ENCODE measurements at places on chromosomes 7 and 10.

- DNase-seq = no peak
These were observed 4.7 kb upstream of the SPAG6 start for GRCh38 chr10:22340329-22341189.

- DNase-seq = peak; percentile 47
These were observed 9.9 kb downstream of the ZNF511 start for GRCh38 chr10:133318494-133319127.

DNA sequence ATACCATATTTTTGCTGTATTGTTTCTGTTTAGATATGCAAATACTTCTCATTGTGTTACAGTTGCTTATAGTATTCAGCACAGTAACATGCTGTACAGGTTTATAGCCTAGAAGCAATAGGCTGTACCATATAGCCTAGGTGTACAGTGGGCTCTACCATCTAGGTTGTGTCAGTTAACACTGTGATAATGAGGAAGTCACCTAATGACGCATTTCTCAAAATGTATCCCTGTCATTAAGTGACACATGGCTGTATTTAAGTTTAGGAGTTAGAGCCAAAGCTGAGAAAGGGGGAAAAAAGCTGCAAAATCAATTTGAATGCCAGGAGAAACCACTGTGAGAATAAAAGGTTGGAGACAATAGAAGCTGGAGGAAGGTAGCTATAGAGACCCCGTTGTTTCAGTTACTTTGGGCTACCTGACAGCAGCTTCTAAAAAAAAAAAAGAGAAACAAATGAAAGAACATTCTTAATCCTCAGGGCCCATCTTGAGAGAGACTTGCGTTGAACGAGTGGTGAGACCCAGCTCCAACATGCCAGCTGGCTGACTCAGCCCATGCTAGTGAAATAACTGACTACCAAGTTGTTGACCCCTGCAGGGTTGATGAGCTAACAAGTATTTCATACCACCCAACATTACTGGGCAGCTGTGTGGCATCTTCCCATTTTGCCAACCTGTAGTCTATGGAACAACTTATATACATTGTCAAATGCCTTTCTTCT, 8.7 kb downstream of the STARD3NL start:
- DNase-seq = no peak

GRCh38 chr7:94933256-94933990, 26.0 kb downstream of the PPP1R9A start:
- no peak for DNase-seq

DNA sequence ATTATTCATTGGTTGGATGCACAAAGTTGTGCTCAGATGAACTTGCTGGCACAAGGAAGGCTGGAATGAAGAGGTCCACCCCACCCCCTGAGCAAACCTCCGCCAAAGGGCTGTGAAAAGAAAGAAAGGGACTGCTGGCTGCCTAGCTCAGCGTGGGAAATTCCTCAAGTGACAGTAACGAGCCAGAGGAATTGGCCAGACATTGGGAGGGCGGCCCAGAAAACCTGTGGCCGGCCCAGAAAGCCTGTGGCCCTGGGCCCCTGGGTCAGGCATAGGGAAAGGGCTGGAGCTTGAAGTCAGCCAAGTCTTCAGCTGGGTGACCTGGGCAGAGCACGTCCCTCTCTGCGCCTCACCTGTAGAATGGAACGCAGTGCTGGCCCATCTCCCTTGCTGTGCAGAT, 30.6 kb upstream of the CTBP2 start:
- DNase-seq = no peak

GRCh38 chr7:70298780-70299471, 700.7 kb downstream of the AUTS2 start:
- DNase-seq = no peak

DNA sequence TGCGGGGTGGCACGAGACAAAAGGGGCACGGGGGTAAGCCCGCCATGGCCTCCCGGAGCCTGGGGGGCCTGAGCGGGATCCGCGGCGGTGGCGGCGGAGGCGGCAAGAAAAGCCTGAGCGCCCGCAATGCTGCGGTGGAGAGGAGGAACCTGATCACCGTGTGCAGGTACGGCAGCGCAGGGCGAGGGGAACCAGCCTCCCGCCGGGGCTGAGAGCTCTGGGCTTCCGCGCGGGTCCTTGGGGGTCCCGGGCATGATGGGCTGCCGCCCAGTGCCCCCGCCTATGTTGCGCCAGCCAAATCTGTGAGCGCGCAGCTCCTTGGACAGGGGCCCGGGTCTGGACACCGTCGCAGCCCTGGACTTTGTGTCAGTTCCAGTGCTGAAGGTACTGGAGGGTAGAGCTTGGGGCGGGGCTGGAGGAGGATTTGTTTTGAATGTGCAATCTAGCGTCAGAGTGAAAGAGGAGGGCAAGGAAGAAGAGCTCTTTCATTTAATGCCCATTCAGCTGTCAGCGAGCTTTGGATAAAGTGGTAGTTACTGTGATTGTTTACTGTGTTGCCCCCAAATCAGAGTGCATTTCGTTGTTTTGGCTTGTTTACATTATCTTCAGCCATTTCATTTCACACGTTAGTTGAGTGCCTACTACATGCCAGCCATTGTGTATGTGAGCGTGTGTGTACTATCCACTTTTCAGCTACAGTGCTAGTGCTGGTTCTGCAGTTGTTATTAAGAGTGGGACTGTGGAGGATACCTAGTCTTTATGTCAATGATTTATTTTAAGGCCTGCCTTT, 777 bp downstream of the RUNDC3B start:
- no peak for DNase-seq

DNA sequence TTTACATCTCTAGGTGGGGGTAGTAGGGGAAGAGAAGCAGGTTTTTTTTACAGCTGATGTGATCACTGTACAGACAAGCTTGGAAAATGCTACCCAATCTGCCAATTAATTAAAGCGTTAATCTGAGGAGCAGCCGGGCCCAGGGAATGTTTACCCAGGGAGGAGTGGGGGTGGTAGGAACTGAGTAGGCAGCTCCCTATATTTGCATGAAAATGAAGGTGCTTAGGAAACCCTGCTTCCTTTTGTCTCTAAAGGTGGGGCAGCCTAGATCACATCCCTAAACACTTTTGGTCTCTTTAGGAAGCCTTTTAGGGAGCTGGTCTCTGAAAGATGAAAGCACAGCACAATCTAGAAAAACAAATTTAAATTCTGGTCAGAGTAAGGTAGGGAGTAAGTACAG, 53.0 kb upstream of the NFKB2 start:
- DNase-seq = peak; percentile 35

- no peak for DNase-seq
These were observed 58.7 kb downstream of the ZRANB1 start for GRCh38 chr10:125000366-125001312.

GRCh38 chr10:110278562-110279406, 25.9 kb downstream of the SMNDC1 start:
- DNase-seq = no peak

DNA sequence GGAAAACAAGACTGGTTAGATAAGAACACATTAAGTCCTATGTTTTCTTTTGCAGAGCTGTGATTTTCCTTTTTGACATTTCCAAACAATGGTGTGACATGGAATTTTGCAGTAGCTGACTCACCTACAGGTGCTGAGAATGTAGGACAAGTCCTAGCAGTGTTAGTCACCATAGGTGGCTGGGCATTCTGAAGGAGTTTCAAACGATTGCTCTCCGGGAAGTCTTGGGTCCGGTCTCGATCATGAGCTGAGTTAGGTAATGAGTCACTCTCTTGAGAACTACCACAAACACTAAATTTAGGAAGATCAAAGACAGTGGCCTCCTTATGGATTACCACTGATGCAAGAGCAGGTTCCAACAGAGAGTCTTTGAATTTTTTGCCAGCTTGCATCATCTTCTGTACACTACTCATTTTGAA, 3.6 kb downstream of the FIGNL1 start:
- no peak for DNase-seq

- no peak for DNase-seq
These were observed 74.9 kb downstream of the CTBP2 start for GRCh38 chr10:125085258-125086054.
